ENCODE measurements at places on chromosomes 7 and 10.

DNA sequence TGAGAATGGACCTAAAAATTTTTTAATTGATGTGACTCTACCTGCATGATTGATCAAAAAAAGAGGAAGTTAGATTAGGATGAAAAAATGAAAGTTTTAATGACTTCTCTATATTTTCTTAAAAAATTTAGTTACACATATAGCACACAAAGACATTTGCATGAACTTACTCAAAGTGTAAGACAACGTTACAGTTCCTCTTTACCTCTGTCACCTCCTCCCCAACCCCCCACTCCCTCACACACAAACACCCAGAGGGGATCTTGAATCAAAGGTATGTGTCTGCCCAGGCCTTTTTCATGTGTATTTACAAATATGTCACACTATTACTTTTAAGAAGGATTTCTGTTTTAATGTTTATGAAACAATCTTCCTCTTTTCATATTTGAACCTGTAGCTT is 20.6 kb upstream of the CDCA7L start:
- DNase-seq: no peak

DNA sequence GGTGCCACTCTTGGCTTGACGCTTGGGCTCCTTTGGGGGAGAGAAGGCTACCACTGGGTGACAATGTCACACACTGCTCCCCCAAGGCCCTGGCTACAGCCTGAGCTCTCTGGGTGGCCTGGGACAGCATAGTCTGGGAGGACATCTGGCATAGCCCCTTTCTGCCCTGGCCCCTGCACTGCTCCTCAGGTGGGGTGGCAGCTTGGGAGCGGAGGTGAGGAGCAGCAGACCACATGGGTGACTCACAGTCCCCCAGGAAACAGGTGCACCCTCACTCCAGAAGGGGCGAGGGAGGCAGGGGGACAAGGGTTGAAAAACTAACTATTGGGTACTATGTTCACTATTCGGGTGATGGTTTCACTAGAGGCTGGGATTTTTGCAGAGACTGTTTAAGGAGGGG is 45.2 kb downstream of the NPTX2 start:
- no peak for DNase-seq

- DNase-seq: no peak
These were observed 66.2 kb downstream of the DNAJB6 start for GRCh38 chr7:157402911-157403534.

- no peak for DNase-seq
These were observed 75.8 kb upstream of the LRRC17 start for GRCh38 chr7:102836977-102837376.

DNA sequence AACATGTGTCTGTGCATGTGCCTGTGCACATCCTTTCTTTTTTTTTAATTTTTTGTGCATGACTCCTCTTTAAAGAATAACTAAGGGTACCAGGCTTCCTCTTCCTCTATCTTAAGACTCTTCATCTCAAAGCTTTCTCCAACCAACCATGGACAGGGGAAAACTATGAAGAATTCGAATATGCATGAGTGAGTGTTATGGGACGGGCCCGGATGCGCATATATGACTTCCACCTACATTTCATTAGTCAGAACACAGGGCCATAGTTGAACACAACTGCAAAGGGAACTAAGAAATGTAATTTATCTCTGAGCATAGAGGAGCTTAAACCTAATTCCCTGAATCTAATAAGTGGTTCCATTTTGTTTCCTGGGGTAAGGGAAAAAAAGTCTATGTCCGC is 270.3 kb upstream of the SORCS1 start:
- no peak for DNase-seq

GRCh38 chr10:60479305-60480020 is 89.8 kb upstream of the ANK3 start:
- DNase-seq: no peak

- DNase-seq: peak; percentile 34
These were observed 15.0 kb upstream of the GFRA1 start for GRCh38 chr10:116287906-116288501.

DNA sequence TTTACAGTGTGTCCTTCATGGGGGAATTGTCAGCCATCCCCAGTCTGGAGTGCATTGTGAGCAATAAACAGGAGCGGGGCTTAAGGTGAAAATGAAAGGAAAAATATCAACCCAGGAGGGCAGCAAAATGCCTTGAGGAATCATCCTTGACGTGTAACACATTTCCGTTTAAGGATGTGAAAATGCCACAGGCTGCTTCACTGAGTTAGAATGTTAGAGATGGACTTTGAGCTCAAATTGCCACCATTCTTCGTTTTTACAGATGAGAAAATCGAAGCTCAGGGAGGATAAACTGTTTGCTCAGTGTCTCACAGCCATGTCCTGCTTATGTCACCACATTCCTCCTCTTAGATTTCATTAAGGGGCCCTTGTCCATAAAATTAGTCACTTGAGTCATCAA is 23.1 kb downstream of the SORCS3 start:
- DNase-seq: no peak

GRCh38 chr10:52212062-52212461 is 102.0 kb upstream of the DKK1 start:
- DNase-seq: no peak

GRCh38 chr10:13087986-13088618 is 11.9 kb upstream of the OPTN start:
- no peak for DNase-seq
